ENCODE measurements at places on chromosomes 16 and 17. TPM values are rescaled to one million over a fixed set of nuclear protein-coding genes. Genes with fewer than 3 reads are reported as not detected.

The CACNG1 gene
- polyA plus RNA-seq = not detected

The DNAI2 gene
- not detected for polyA plus RNA-seq

The TBC1D3I gene
- not detected for polyA plus RNA-seq

The TP53TG3F gene
- polyA plus RNA-seq = not detected

The OSGIN1 gene
- 3.6 TPM for polyA plus RNA-seq

The SOST gene
- 1.6 TPM for polyA plus RNA-seq

- DNase-seq = no peak
These were observed 31.5 kb downstream of the NEUROD2 start for GRCh38 chr17:39576187-39576586.

GRCh38 chr16:29811170-29811895 is 660 bp upstream of the PRRT2 start:
- peak; percentile 98 for DNase-seq

- DNase-seq = no peak
These were observed 4.8 kb downstream of the EEF2K start for GRCh38 chr16:22210854-22211253.

DNA sequence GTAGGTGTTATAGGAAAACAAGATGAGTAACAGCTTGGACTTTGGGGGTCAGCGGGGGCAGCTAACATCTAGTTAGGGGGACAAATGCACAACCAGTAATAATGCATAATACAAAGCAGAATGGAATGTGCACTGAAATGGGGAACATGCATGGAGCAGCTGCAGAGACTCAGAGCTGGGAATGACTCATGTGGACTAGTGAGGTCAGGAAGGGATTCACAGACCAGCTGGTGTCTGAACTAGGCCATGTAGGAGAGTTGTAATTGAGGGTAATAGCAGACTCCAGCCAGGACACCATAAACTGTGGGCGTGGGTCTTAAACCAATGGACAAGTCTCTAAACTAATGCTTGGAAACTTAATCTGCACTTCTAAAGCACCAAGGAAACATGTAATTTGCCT is 176.8 kb upstream of the ASIC2 start:
- no peak for DNase-seq

GRCh38 chr17:47188271-47188875 is 722 bp downstream of the CDC27 start:
- no peak for DNase-seq

DNA sequence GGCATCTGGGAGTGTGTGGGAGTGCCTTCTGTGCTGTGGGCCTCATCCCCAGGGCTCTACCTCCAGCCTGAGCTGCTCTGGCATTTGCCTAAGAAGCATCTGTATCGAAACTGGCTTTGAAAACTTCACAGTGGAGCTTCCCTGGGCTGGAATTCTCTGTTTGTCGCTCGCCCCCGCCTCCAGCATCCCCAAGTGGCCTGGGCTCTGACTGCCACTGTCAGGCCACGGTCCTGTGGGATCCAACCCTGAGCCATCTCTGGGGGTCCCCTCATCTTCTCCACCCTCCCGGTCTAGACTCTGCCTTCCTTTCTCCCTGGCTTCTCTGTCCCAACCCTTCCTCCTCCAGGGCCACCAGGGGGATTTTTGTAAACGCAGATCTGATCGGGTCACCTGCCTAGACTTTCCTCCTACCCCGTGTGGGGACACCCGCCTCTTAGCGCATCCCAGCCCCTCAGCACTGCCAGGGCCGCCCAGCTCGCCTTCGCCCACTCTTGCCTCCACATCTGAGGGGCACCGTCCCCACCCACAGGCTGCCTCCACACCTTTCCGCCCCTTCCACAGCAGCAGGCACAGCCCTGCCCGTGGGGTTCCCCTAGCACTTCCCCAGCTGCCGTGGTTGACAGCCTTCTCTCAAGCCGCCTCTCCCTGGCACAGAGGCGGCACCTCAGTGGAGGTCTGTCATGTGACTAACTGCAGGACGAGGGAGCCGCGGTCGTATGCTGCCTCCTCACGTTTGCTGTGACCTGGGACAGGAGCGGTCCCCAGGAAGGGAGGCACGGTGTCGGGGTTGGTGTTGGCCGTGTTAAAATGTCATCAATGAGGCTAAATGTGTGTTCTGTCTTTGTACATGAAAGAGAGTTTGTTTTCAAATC is 12.0 kb downstream of the TBC1D24 start:
- peak; percentile 78 for DNase-seq

DNA sequence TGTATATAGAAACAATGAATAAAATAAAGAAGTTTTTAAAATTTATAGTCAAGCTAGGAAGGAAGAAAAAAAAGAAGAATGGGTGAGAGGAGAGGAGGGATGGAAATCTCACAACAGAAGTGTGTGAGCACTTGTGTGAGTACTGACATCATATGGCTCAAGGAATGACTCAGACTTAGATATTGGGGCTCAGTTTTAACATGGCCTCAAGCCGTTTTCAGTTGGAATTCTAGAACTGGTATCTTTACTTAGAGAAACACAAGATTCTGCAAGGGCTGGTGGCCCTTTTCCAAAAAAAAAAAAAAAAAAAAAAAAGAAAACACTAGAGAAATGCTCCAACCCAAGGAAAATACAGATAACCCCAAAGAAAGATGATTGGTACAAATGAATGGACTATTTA is 55.1 kb downstream of the STXBP4 start:
- no peak for DNase-seq

DNA sequence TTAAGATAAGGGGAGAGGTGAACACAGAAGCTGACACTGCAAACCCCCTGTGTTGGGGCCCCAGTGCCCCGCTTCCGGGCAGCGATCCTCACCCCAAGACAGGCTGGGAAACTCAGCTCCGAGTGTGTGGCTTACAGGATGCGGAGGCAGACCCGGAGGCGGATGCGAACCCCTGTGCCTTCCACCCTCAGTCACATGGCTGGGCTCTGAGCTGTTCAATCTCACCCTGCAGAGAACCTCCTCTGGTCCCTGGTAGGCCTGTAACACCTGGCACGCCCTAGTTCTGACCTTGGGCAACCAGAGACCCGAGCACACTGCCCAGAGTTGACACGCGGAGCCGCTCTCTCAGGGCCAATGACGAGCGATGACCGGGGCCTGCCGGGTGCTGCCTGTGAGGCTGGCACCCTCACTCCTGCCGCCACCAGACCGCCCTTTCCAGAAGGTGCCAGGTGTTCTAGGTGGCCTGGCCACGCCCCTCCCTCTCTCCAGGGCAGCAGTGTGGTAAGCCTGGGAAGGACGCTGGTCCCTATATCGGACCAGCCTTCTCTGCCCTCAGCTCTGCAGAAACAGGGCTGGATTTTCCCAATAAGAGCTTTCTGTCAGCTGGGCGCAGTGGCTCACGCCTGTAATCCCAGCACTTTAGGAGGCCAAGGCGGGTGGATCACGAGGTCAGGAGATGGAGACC is 23.3 kb downstream of the MEAK7 start:
- DNase-seq = no peak

DNA sequence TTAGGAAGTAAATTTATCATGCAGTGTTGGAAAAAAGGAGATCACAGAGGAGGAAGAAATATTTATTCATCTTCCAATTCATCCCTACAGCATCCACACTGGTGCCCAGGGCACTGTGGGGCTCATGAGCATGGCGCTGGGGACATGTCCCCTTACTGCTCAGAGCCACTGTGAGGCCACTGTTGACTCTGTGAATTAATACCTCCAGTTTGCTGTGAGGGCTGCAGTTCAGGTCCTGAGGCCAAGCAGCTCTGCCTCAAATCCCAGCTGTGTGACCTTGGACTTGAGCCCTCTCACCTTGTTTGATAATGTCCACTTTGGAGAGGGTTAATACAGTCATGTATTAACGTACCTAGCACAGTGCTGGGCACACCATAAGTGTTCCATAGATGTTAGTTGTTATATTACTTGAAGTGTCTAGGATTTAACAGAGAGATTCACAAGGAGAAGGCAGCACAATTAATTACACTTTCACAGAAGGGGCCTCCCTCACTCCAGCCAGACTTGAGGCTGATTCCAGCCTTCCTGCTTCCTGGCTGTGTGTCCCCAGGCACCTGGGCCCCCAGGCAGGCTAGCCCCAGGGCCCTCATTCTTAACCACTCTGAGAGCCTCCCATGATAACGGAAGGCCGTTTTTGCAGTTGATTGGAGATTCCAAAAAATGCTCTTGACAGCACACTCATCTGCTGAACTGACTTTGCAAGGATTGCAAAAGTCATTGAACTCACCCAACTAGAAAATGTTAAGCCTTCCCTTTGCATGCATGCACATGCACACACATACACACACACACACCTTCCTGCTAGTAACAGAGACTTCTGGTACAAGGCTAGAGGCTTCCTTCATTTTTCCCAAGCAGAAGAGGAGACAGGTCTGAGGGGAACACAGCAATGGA is 29.4 kb downstream of the KATNIP start:
- no peak for DNase-seq

- peak; percentile 58 for DNase-seq
These were observed 1.5 kb downstream of the IRX5 start for GRCh38 chr16:54932021-54932660.

GRCh38 chr16:35140293-35140986 is 1681.0 kb downstream of the TP53TG3F start:
- no peak for DNase-seq
